ENCODE measurements at places on chromosomes 2 and 18. TPM values are rescaled to one million over a fixed set of nuclear protein-coding genes. Genes with fewer than 3 reads are reported as not detected.

- no peak for DNase-seq
Measured at GRCh38 chr18:55031979-55032378, 72.7 kb upstream of the CCDC68 start.

TXNDC2 gene
- not detected for total RNA-seq

REEP1 gene
- total RNA-seq: 2.2 TPM

GRCh38 chr2:173651891-173652290 lies 297.2 kb downstream of the CDCA7 start:
- DNase-seq: no peak

DNA sequence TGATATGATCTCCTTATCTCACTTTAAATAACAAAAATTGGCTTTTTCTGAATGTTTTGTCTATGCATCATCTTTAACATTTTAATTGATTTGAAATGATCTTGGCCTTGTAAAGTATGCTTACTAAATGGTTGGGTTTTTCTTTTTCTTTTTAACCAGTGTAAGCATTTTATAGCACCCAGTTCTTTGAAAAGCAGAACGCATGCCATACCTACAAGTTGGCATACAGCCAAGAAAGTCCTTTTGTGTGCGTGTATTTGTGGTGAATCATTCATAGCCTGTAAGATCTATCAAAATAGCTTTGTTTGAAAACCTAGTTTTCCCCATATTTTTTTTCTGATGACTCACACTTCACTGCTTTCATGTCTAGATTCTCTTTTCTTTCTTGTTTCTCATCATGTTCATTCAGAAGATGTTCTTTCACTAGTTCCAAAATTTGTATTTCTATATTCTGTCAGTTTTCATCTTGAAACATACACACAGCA lies 4.1 kb upstream of the VRK2 start:
- DNase-seq: no peak

- DNase-seq: no peak
Measured at GRCh38 chr18:74480149-74480651, 16.0 kb upstream of the CNDP2 start.

Data from T-helper 17 cell (primary cell).